Head of caudate nucleus (tissue), 42 donors: ENCODE measurements at places on chromosomes 6 and 20.
A peak's percentile ranks its signal among the peaks of the same experiment; 100 is the strongest.

GRCh38 chr20:14069796-14070195 is 74.5 kb downstream of the MACROD2 start:
- DNase-seq = no peak

GRCh38 chr6:148657048-148657447 is 89.8 kb upstream of the UST start:
- no peak for DNase-seq

- DNase-seq = no peak
Observed at GRCh38 chr20:33460711-33461110, 17.1 kb upstream of the SNTA1 start.

- DNase-seq = no peak
Observed at GRCh38 chr20:18007534-18008292, 38.9 kb downstream of the MGME1 start.

- no peak for DNase-seq
Observed at GRCh38 chr6:46046558-46047174, 31.0 kb upstream of the CLIC5 start.

GRCh38 chr6:140382355-140382754 is 1007.9 kb upstream of the CITED2 start:
- DNase-seq = no peak

- no peak for DNase-seq
Observed at GRCh38 chr6:87738000-87738399, 36.0 kb upstream of the AKIRIN2 start.

DNA sequence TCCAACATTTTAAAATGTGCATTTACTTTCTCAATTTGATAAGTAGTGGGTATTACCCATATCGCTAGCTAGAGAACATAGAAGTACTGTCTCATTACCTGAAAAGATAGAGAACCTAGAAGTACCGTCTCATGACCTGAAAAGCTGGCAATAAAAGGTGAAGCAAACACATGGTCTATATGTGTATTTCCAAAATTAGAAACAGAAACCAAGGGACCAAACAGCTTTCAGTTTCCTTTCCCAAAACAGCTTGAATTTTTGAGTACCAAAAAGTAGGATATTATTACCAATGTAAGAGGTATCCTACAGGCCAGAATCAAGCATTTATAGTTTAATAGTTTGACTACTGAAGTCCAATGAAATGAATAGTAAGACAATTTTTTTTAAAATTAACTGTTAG is 77.2 kb downstream of the KIF13A start:
- DNase-seq = no peak

DNA sequence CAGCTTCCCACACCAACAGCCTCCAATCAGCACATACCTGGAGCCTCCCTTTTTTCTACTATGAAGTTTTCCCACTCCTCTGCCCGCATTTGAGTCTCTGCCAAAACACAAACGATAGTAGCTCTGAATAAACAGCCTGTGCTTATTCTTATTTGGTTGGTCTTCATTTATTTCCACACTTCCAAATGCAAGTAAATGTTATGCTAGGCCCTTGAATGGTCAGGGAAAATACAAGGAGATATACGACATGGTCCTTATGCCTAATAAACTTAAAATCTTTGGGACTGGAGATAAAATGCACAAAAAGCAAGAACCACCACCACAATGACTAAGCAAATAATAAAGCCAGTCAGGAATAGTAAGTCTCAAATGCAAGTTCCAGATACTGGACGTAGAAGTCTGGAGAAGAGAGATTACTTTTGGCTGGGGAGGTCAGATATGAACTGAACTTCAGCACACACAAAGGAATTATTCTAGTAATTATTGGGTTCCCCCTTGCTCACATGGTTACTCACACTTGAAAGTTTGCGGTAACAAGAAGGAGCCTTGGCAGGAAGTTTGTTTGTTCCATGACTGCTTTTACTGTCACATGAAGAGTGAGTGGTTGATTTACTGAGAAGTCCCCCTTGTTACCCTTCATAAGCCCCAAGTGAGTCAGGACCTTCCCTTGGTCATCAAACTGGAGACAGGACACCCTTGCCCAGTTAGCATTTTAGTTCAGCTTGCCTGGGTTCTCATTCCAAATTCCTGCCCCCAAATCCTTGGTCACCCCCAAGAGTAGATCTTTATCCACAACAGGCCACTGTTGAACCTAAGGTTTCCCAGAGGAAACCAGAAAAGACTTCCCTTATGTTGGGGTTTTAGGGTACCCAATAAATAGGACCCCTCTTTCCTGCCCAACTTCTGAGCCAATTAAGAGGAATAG is 511.2 kb upstream of the JARID2 start:
- no peak for DNase-seq

DNA sequence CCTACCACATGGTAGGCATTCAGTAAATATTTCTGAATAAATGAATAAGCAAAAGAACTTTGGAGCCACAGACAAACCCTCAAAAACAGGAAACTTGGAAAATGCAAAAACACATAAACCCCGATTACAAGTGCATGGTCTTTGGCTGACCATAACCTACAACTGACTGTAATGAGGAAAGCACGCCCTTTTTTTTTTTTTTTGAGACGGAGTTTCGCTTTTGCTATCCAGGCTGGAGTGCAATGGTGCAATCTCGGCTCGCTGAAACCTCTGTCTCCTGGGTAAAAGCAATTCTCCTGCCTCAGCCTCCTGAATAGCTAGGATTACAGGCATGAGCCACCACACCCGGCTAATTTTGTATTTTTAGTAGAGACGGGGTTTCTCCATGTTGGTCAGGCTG is 11.9 kb upstream of the LATS1 start:
- DNase-seq = no peak

DNA sequence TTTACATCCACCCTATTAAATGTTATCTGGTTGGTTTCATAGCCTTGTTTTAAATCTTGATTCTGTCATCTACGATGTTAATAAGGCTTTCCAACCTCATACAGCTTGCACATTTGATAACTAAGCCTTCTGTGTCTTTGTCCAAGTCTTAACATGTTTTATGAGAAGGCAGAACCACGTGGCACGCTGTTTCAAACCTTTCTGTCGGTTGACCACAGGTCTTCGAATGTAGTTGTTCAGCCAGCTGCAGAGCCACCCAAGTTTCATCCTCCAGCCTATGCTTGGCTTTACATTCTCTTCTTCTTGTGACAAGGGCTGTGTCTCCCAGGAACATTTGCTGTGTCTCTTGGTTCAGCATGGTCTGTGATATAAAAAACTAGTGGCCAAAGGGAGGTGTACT is 15.7 kb upstream of the SGK2 start:
- no peak for DNase-seq

- no peak for DNase-seq
Observed at GRCh38 chr6:118186672-118187567, 279.9 kb downstream of the SLC35F1 start.

DNA sequence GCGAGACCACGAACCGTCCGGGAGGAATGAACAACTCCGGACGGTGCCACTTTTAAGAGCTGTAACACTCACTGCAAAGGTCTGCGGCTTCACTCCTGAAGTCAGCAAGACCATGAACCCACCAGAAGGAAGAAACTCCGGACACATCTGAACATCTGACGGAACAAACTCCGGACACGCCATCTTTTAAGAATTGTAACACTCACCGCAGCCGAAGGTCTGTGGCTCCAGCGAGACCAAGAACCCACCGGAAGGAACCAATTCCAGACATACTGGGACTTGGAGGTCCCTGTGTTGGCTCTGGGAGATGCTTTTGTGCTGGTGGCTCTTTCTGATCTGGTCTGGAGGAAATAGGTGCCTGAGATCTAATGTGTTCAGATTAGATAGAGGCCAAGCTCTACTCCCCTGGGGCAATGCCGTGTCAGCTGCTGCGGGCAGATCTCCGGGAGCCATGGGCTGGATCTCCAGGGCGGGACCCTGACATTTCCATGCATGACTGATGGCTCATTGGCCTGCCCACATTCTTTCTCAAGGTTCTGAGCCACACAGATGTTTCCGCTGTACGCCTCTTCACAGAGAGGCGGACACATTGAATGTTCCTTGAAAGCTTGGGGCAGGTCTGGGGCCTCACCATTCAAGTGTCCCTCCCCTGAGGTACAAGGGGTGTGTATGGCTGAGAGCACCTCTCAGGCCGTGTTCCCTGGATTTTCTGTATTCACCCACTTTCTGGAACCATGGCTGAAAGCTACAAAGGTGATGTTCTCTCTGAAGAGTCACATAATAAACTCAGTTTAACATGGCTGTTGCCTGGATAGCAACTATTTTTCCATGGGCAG is 29.3 kb downstream of the GMPR start:
- DNase-seq = no peak

- no peak for DNase-seq
Observed at GRCh38 chr6:125151700-125152099, 1.9 kb upstream of the TPD52L1 start.

- DNase-seq = peak; percentile 51
Observed at GRCh38 chr6:16684896-16685554, 76.2 kb downstream of the ATXN1 start.

- DNase-seq = no peak
Observed at GRCh38 chr20:24489193-24489592, 19.8 kb downstream of the SYNDIG1 start.

GRCh38 chr6:134539865-134540323 is 222.0 kb upstream of the SGK1 start:
- DNase-seq = peak; percentile 63

- peak; percentile 84 for DNase-seq
Observed at GRCh38 chr6:154510144-154510905, at the start of gene CNKSR3. Gene CNKSR3 (minus strand): TSS chr6:154510685. CDS start chr6:154510114, 571 bp downstream.

GRCh38 chr6:21278375-21278745 is 315.2 kb upstream of the SOX4 start:
- no peak for DNase-seq

- no peak for DNase-seq
Observed at GRCh38 chr6:30244560-30244959, 31.4 kb upstream of the TRIM26 start.

DNA sequence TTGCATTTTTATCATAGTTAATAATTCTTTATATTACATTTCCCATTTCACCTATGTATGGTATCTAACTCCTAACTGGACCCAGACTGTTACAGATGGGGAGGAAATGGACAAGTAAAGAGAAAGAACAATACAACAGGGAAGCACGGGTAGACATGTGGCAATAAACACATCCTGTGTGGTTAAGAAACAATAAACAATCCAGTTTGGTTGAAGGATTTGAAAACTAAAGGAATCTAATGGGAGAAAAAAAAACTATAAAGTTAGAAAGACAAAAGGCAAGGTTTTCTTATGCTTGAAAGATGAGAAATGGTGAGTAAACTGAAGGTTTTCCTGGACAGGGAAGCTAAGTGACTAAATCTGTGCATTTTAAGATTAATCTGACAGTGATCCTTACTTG is 34.9 kb upstream of the ALDH8A1 start:
- no peak for DNase-seq

- DNase-seq = no peak
Observed at GRCh38 chr6:129691709-129692108, 18.3 kb downstream of the ARHGAP18 start.

- no peak for DNase-seq
Observed at GRCh38 chr6:56445818-56446217, 196.9 kb downstream of the DST start.

DNA sequence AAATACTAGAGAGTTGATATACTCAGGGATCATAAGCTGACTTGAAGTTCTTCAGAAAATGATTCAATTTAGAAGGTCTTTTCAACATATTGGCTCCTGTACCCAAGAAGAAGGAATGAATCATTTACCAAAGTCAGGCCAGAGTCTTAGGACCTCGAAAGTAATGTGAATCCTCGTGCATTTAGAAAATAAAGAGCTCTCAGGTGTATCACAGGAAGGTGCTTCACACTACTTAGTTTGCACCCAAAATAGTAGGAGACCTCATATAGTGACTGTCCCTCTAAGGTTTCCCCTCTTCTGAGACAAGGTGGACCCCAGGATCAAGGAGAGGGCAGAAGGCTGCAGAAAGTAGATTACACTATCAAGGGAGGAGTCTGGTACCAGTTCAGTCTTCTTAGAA is 71.8 kb downstream of the F13A1 start:
- DNase-seq = no peak

- no peak for DNase-seq
Observed at GRCh38 chr6:103925317-103925716, 934.4 kb downstream of the HACE1 start.

DNA sequence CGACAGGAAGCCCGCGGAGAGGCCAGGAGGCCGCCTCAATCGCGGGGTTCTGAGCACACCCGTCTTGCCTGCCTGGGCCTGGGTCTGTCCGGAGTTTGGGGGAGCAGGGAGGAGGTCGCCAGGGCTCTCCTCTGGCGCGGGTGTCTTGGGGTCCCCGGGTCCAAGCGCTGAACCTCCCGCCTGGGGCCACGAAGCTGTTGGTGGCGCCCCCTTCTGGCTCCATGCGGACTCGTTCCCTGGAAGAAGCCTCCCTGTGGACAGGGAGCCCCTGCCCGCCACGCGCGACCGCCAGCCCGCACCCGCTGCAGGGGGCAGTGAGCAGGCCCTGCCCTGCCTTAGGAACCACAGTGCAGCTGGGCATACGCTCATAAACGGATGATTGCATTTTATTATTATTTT is 44.7 kb downstream of the MCUR1 start:
- no peak for DNase-seq

GRCh38 chr20:58374906-58375758 is 13.9 kb upstream of the VAPB start:
- DNase-seq = no peak

DNA sequence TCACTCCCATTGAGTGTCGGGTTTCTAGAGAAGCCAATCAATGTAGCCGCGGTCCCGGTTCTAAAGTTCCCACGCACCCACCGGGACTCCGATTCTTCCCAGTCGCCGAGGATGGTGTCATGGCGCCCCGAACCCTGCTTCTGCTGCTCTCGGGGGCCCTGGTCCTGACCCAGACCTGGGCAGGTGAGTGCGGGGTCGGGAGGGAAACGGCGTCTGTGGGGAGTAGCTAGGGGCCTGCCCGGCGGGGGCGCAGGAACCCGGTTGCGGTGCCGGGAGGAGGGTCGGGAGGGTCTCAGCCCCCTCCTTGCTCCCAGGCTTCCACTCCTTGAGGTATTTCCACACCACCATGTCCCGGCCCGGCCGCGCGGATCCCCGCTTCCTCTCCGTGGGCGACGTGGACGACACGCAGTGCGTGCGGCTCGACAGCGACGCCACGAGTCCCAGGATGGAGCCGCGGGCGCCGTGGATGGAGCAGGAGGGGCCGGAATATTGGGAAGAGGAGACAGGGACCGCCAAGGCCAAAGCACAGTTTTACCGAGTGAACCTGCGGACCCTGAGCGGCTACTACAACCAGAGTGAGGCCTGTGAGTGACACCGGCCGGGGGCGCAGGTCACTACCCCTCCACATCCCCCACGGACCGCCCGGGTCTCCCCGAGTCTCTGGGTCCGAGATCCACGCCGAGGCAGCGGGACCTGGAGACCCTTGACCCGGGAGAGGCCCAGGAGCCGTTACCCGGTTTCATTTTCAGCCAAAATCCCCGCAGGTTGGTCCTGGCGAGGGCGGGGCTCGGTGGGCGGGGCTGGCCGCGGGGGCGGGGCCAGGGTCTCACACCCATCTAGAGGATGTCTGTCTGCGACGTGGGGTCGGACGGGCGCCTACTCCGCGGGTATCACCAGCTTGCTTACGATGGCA is 35.2 kb upstream of the HLA-G start:
- DNase-seq = peak; percentile 76

GRCh38 chr6:20366082-20366830 is 35.4 kb upstream of the E2F3 start:
- peak; percentile 5 for DNase-seq
